Right ventricle myocardium inferior (tissue), 1 donor: ENCODE measurements at places on chromosomes 3 and 15. TPM values are rescaled to one million over a fixed set of nuclear protein-coding genes. Genes with fewer than 3 reads are reported as not detected.
A peak's percentile ranks its signal among the peaks of the same experiment; 100 is the strongest.

DNA sequence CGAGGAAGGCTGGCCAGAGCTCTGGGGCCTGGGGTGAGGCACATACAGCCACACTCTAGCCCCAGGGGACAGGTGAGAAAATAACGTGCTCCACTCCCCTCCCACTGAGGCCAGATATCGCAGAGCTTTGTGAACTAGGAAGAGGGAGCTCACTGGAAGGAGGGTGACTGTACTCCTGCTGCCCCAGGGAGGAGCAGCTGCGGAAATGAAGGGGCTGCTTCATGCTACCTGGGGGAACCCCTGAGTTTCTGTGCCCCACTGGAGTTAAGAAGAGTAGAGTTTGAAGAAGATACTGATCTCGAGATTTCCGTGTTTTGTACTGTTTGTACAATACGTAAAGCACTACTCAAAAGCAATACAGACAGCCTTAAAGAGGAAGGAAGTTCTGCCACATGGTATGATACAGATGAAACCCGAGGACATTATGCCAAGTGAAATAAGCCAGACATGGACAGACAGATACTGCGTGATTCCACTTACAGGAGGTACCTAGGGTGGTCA lies 44.6 kb downstream of the CMTM6 start:
- no peak for DNase-seq

GRCh38 chr15:22978691-22979237 lies 1.4 kb downstream of the CYFIP1 start:
- no peak for DNase-seq

Gene LRRIQ4
- total RNA-seq: not detected

GRCh38 chr3:172161133-172161789 lies 121.9 kb downstream of the FNDC3B start:
- no peak for DNase-seq

- DNase-seq: no peak
Observed at GRCh38 chr15:72009222-72009621, 108.7 kb downstream of the MYO9A start.

DNA sequence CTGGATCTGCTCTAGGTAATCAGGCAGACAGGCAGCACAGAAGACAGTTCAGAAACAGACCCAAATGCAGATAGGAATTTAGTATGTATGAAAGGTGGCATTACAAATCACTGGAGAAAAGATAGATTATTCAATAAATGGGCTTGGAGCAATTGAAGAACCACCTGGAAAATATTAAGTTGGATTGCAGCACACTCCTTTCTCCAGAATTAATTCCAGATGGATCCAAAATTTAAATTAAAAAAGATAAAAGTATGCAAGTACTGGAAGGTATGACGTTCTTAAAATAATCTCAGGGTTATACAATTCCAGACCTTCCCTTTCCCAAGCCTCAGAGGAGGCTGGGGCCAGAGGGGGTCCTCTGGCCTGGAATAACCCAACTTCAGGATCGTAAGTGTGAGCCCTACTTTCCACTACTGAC lies 32.5 kb downstream of the HRH1 start:
- no peak for DNase-seq

Gene CHRM5
- total RNA-seq: not detected

- no peak for DNase-seq
Observed at GRCh38 chr3:125313060-125313635, 62.0 kb downstream of the ZNF148 start.

Gene CELSR3
- 0.38 TPM for total RNA-seq

Gene SNX22
- total RNA-seq: 7.4 TPM

GRCh38 chr15:45454814-45455213 lies 67.7 kb downstream of the SLC30A4 start:
- peak; percentile 83 for DNase-seq

DNA sequence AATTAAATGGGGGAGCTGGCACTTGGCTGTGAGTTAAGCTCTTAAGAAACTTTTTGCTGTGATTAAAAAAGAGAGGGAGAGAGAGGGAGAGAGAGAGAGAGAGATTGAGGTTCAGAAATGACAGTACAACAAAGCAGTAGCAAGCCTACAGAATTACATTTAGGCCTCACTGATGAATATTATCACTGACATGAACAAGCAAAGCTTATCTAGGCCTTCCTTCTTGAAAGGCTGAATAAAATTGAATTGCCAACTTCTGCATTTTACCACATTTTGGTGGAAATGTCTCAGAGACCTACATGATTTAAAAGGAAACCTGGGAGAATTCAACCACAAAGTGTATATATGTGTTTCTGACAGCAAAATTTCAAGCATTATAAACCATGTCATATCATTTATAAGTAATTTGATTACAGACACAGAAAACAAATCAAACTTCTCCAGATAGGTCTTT lies 530.8 kb downstream of the SOX2 start:
- DNase-seq: no peak

Gene STARD5
- total RNA-seq: 2.2 TPM

GRCh38 chr3:141233457-141234161 lies 2.0 kb downstream of the PXYLP1 start:
- DNase-seq: no peak

GRCh38 chr15:99437315-99438223 lies 128.2 kb upstream of the MEF2A start:
- peak; percentile 59 for DNase-seq

DNA sequence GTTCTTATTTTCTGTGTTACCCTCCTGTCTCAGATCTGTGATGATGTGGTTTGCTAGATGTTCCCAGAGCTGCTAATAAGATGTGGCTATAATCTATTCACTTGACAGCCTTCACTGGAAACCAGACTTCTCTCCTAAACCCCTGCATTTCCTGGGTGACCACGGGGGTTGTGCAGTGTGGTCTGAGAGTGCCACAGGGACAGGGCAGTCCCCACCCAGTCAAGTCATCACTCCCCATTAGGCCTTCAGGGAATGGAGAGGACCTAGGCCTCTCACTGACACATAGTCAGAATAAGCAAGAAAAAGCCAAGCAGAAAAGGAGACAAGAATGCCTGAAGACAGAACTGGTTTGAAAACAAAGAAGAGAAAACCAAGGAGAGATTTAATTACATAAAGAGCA lies 58.3 kb downstream of the GJD2 start:
- DNase-seq: no peak

Gene OXTR
- 0.32 TPM for total RNA-seq

Gene INSYN1
- total RNA-seq: 165 TPM

GRCh38 chr3:119091936-119092677 lies 53.9 kb upstream of the TEX55 start:
- DNase-seq: no peak

- DNase-seq: no peak
Observed at GRCh38 chr15:39448409-39448808, 132.5 kb upstream of the THBS1 start.
